Astrocyte (in vitro differentiated cells and primary cell): ENCODE measurements at places on chromosomes 3 and 15. TPM values are rescaled to one million over a fixed set of nuclear protein-coding genes. Genes with fewer than 3 reads are reported as not detected.

The LRRK1 gene
- total RNA-seq: 0.41 and 0.65 TPM in 2 replicates

The ITGB5 gene
- 139 and 201 TPM in 2 replicates for total RNA-seq

The SIN3A gene
- 49.9 and 54.0 TPM in 2 replicates for total RNA-seq

- H3K4me1 ChIP-seq: no peaks in the 10 kb centered on the region
- H3K27me3 ChIP-seq: no peaks in the 10 kb centered on the region
- no peaks in the 10 kb centered on the region for H3K36me3 ChIP-seq
- no peak overlapping the region for H3K4me3 ChIP-seq
These were observed 66.7 kb upstream of the GOLGA8B start for GRCh38 chr15:34650177-34650576.

DNA sequence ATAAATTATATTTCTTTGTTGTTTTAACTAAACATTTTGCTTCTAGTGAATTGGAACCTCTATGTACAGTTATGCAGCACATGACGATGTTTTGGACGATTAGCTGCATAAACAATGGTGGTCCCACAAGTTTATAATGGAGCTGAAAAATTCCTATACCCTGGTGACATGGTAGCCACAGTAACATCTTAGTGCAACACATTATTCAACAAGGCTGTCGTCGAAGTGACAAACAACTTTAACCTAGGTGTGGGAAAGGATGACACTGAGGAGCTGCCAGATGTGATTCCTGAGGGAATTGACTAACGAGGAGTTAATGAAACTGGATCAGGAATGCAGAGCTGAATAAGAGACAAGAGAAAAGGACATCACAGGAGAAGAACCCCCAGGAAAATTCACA lies 588.9 kb upstream of the EPHA6 start:
- no peak overlapping the region for H3K27ac ChIP-seq
- no peaks in the 10 kb centered on the region for H3K4me1 ChIP-seq
- no peak overlapping the region for H3K4me3 ChIP-seq
- H3K36me3 ChIP-seq: no peaks in the 10 kb centered on the region
- DNase-seq: no peak
- H3K27me3 ChIP-seq: no peaks in the 10 kb centered on the region
